ENCODE measurements at places on chromosomes 1 and 21.

DNA sequence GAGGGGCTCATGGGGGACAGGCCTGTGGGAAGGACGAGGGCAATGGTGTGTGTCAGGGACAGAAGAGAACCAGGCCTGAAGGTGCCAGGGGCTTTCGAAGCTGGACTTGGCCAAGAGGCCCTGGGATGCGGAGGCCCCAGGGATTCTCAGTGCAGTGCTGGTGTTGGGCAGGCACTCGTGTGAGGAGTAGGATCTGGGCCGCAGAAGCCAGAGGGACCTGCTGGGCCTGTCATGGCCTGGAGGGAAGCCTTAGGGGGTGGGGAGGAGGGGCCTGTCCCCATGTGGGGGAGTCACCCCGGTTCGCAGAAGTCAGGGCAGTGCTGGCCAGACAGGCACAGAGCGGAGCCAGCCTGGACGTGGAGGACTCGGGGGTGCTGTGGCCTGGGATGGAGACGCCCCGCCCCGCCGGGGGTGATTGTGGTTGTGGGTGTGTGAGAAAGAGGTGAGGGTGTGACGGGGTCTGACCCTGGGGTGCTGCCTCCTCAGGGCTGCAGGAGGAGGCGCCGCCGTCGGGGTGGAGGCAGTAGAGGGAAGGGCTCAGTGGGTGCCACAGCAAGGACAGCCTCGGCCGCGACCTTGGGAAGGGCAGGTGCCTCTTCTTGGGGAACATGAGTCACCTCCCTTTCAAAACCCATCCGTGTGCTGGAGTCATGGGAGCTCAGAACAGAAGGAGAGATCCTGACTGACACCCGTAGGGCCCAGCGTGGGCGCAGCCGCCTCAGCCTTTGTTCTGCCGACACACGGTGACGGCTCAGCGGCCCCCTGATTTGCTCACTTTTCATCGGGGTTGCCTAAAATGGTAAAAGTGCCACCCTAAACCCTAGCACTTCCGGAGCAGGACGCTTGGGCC is 33.9 kb downstream of the FAAP20 start:
- DNase-seq = no peak

DNA sequence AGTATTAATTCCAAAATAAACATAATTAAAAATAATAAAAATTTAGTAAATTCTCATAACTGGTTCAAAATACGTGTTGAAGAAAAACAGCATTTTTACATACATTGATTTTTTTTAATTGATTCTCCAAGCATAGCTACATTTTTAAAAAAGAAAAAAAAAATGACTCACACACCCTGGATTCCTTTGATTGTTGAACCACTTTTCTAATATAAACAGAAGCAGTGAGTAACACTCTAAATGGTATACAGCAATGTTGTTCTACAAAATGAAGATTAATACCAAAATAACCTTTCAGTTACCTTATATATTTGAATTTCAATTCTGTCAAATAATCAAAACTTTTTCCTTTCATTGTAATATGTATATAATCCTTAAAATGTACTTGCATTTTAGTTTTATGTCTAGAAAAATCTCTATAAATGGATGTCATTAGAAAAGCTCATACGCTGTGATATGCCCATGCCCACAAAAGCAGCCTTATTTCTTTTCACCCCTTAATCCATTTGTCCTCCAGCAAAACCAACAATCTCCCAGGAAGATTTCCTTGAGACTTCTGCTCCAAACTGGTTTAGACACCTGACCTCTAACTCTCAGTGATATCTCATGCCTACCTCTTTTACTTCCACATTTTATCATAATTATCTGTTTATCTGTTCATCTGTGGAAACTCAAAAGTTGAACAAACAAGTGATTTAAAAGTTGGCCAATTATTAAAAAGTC is 246.4 kb upstream of the NR5A2 start:
- no peak for DNase-seq

DNA sequence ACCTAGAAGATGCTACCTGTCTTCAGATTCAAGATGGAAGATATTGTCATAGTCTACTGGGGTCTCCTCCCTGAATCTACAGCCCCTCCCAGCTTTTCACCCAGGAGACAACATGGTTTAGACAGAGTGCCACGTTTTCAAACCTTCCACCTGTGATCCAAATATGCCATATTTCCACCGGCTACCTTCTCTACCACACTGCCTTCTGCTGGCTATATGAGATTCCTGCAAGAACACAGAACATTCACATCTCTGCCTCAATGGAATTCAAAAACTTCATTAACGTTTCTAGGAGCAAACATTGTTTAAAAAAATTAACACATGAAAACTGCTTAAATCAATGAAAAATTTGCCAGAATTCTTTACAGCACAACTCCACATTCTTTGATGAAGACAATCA is 12.9 kb upstream of the LELP1 start:
- DNase-seq = no peak

- no peak for DNase-seq
Observed at GRCh38 chr1:5639106-5639722, 353.0 kb downstream of the NPHP4 start.

- DNase-seq = no peak
Observed at GRCh38 chr21:19921211-19921610, 1077.0 kb upstream of the NCAM2 start.

GRCh38 chr1:93591676-93592550 is 89.7 kb downstream of the BCAR3 start:
- DNase-seq = no peak

DNA sequence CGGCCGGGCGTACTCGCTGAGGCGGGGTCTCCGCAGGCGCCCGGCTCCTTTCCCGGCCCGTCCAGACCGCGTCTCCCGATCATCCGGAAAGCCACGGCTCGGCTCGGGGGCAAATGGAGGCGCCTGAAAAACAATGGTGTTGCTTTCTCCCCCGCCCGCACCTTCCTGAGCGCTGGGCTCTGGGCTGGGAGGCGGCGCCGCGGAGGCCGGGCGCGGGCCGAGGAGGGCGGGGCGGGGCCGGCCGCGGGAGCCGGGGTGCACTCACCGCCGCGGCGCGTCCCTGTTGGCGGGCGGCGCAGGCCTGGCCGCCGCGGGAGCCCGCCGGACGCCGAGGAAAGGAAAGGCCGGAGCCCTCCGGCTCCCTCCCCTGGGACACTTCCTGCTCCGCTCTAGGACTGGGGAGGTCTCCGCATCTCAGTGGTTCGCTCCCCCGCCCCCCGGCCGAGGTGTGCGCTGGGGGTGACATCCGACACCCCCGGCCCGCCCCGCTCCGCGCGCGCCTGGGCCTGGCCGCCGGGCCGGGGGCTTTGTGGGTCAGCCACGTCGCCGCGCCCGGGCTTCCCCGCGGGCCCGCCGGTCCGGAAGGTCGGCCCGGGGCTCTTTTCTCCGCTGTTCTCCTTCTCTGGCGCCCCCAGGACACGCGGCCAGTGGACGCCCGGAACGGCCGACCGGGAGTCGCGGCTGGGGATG is at the start of gene ZNF496:
Gene ZNF496 (minus strand): TSS at position 343 of the 690 bp plus-strand sequence. CDS start 2,289 bp downstream, outside the sequence.
- DNase-seq = peak; percentile 66

DNA sequence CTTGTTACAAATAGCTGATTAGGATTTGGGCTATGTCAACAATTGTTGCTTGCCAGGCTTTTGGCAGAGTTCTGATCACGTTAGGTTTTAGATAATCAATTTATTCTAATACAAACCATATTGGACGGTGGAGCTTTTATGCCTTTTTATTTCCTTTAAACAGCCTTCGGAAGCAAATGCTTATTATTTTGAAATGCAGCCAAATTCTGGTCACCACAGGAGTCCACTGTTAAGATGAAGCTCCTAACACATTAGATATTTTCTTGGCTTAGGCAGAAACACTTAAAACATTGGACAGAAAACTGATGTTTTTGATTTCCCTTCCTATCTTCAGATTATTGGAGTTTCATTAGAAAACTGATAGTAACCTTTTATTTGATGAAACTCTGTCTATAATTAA is 82.9 kb downstream of the CENPF start:
- no peak for DNase-seq

DNA sequence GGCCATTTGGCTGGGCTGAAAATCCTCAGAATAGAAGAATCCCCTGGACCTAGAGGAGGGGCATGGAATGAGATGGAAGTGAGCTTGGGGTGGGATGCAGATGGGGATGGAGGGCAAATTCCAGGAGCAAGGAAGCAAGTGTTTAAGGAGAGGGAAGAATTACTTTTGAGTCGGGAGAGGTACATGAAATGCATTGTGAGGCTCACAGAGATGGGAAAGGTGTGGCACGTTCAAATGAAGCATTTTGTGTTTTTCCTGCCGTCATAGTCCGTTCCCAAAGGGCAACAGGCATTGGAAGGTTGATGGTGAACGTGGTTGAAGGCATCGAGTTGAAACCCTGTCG is 30.5 kb downstream of the ATP5PO start:
- no peak for DNase-seq

- no peak for DNase-seq
Observed at GRCh38 chr21:37566790-37567615, 200.4 kb downstream of the DYRK1A start.

GRCh38 chr1:174225499-174226204 is 66.3 kb downstream of the RABGAP1L start:
- no peak for DNase-seq

GRCh38 chr1:14238472-14239307 is 359.8 kb upstream of the KAZN start:
- DNase-seq = no peak

GRCh38 chr1:204178487-204179281 is 12.5 kb upstream of the REN start:
- no peak for DNase-seq

DNA sequence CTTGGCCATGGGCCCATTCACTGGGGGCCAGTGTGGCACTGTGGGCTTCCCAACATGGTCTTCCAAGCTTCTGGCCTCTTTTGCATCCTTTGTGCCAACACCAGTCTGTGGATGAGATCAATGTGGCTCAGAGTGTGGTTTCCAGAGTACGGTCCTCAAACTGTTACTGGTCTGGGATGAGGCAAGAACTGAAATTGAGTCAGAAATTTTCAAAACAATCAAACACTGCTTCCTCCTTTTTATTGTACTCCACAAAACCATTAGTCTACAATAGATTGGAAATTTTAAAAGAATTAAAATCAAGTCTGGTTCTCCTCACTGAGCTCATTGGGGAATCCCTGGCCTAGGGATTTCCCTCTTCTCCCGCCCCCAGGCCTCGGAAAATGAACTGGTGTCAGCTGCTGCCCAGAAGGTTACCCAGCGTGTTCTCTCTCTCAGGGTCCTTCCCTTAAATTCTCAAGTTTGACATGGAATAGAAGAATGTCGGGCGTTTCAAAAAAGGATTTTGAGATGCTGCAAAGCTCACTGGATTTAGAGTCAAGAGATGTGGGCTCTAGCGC is 222.0 kb downstream of the SDCCAG8 start:
- DNase-seq = no peak

- no peak for DNase-seq
Observed at GRCh38 chr1:99745061-99745460, 21.4 kb downstream of the FRRS1 start.

DNA sequence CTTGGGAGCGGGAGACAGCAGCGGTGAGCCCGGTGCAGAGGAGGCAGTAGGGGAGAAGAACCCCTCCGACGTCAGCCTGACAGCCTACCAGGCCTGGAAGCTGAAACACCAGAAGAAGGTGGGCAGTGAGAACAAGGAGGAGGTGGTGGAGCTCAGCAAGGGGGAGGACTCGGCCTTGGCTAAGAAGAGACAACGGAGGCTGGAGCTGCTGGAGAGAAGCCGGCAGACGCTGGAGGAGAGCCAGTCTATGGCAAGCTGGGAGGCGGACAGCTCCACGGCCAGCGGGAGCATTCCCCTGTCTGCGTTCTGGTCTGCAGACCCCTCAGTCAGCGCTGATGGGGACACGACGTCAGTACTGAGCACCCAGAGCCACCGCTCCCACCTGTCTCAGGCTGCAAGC is 32.9 kb downstream of the STYXL2 start:
- DNase-seq = no peak

DNA sequence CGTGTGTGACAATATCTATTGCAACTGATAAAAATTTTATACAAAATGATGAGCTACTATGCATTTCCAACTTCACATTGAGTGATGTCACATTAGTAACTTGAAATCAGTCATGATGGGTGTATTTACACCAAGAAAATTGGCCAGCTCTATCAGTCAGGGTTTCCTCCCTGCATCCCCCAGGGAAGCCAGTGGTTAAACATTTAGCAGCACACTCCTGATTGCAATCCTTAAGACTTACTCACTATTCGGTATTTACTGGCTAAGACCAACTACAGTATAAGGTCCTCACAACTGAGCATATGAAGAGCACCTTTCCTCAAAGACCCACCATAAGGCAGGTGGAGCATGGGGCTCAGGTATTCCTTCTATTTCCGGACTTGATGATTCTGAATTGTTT is 41.3 kb upstream of the PTGFRN start:
- DNase-seq = no peak

DNA sequence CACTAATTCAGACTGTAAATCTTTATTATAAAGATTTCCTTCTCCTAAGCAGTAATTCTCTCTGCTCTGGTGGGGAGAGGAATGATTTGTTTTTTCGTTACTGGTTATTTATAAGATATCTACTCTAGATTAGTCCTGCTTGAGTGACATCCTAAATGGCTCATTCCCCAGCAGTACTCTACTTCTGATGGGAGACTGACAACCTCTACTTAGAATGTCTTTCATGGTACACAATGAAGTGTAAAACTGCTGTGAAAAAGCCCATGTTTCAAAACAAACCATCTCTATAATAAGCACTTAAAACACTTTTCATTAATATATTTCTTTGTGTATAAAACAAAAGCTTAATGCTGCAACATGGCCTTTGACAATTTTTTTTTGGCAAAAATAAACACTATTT is 33.9 kb upstream of the ESRRG start:
- no peak for DNase-seq

GRCh38 chr1:205504311-205505075 is at the start of gene CDK18:
Gene CDK18, plus strand, starts transcription at chr1:205504669. Its CDS starts 18,499 bp downstream, at chr1:205523168.
- DNase-seq = peak; percentile 32

- no peak for DNase-seq
Observed at GRCh38 chr1:19569786-19570185, 74.3 kb upstream of the NBL1 start.

Measured in CD4-positive, alpha-beta T cell treated with Interleukin-17A for 1 hour (primary cell).